ENCODE measurements at places on chromosomes 3 and 15. TPM values are rescaled to one million over a fixed set of nuclear protein-coding genes. Genes with fewer than 3 reads are reported as not detected.

OIP5 gene
- 0.78 TPM for total RNA-seq

DNA sequence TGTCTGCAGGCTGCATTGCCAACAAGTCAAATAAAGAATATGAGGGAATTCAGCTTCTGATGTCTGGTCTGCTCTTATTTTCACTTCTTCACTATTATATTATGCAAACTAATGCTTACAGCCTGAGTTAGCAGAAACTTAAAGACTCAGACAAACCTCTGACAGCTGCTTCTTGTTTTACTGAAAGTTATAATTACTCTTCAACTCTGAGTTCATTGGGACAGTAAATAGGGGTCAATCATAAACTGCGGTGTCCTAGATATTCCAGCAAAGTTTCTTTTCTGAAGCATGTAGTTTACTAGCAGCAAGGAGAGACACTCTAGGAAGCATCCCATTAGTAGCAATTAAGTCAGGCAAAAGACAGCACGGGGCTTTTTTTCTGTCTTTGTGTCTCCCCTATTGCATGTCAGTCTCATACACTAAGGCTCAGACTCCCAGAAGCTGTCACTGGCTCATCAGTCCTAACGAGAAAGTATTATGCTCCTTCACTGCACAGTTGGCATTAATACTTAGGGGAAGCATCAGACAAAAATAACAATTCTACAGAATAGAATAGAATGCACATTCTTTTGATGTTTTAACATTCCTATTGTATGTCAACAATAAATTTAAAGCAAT is 1060.8 kb downstream of the ROBO1 start:
- ATAC-seq: no peak

DNA sequence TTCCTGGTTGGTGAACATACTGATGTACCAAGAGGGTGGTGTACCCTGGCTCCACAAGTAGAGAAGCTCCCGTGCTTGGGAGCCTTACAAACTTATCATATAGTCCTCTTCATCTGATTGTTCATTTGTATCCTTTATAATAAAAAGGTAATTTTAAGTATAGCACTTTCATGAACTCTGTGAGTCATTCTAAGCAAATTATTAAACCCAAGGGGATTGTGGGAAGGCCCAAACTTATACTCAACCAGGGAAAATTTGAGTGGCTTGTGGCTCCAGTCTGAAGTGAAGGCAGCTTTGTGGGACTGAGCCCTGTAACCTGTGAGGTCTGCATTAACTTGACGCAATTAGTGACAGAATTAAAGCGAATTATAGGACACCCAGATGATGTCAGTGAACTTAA is 29.0 kb downstream of the TTBK2 start:
- no peak for ATAC-seq

ARRDC4 gene
- 6.6 TPM for total RNA-seq

GRCh38 chr15:73786538-73786937 is 33.4 kb upstream of the INSYN1 start:
- no peak for ATAC-seq

- no peak for ATAC-seq
These were observed 69.1 kb downstream of the PROS1 start for GRCh38 chr3:93904568-93904967.

GRCh38 chr3:11323813-11324212 is 51.6 kb downstream of the ATG7 start:
- ATAC-seq: no peak

- ATAC-seq: no peak
These were observed 114.9 kb downstream of the SV2B start for GRCh38 chr15:91214675-91215590.

HCN4 gene
- 4.4 TPM for total RNA-seq

TMPRSS7 gene
- total RNA-seq: 0.17 TPM
